ENCODE measurements at places on chromosomes 1 and 21. TPM values are rescaled to one million over a fixed set of nuclear protein-coding genes. Genes with fewer than 3 reads are reported as not detected.

CNIH3 gene
- 1.2 TPM for polyA plus RNA-seq

DNA sequence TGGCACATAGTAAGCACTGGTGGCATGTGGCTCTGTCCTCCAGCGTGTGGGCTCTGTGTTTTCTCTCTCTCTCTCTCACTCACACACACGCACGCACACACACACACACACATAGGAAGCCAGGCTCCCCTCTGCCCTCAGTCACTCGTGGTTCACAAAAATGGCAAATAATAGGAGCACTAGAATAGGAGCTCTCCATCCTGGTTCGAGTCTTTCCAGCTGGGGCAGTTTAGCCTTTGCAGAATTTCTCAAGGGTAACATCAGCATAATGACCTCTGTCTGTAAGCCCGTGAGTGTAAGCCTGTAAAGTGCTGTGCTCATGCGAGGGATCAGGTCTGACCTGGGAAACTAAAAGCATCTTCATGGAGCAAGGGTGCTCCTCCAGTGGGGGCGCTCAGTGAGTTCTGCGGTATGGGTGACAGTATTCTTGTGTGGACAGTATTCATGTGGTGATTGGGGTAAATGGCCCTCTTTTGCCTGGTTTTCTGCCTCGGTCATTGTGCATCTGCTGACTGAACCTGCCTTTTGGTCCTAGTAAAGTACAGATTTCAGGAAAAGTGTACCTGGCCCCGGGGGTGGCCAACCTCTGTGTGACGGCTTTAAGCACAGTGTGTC, 842 bp upstream of the ZC3H12A start:
- H3K27ac ChIP-seq = peak overlapping the region; percentile 95
- peak overlapping the region; percentile 97 for H3K4me3 ChIP-seq
- peak; percentile 45 for DNase-seq
- H3K4me1 ChIP-seq = peaks cover 30% of the 10 kb centered on the region

GRCh38 chr1:81915937-81916336, 115.2 kb downstream of the ADGRL2 start:
- H3K4me1 ChIP-seq = no peaks in the 10 kb centered on the region
- DNase-seq = no peak
- H3K27ac ChIP-seq = no peak overlapping the region
- H3K36me3 ChIP-seq = no peaks in the 10 kb centered on the region
- no peak overlapping the region for H3K4me3 ChIP-seq
- no peaks in the 10 kb centered on the region for H3K27me3 ChIP-seq

PNRC2 gene
- polyA plus RNA-seq = 151 TPM

SPATA17 gene
- polyA plus RNA-seq = not detected

- H3K36me3 ChIP-seq = no peaks in the 10 kb centered on the region
- H3K27ac ChIP-seq = no peak overlapping the region
- H3K27me3 ChIP-seq = no peaks in the 10 kb centered on the region
- peaks cover 8% of the 10 kb centered on the region for H3K4me1 ChIP-seq
- no peak for DNase-seq
Observed at GRCh38 chr1:91124989-91125417, 103.2 kb upstream of the ZNF644 start.

SPATC1L gene
- polyA plus RNA-seq = 17.1 TPM

- no peaks in the 10 kb centered on the region for H3K36me3 ChIP-seq
- H3K4me3 ChIP-seq = no peak overlapping the region
- no peak for DNase-seq
- H3K27me3 ChIP-seq = no peaks in the 10 kb centered on the region
Observed at GRCh38 chr1:214362188-214362882, 81.4 kb downstream of the SMYD2 start.

- no peak overlapping the region for H3K27ac ChIP-seq
- no peak overlapping the region for H3K4me3 ChIP-seq
- H3K36me3 ChIP-seq = no peaks in the 10 kb centered on the region
Observed at GRCh38 chr21:45801129-45801964, 157.8 kb downstream of the PCBP3 start.

DNA sequence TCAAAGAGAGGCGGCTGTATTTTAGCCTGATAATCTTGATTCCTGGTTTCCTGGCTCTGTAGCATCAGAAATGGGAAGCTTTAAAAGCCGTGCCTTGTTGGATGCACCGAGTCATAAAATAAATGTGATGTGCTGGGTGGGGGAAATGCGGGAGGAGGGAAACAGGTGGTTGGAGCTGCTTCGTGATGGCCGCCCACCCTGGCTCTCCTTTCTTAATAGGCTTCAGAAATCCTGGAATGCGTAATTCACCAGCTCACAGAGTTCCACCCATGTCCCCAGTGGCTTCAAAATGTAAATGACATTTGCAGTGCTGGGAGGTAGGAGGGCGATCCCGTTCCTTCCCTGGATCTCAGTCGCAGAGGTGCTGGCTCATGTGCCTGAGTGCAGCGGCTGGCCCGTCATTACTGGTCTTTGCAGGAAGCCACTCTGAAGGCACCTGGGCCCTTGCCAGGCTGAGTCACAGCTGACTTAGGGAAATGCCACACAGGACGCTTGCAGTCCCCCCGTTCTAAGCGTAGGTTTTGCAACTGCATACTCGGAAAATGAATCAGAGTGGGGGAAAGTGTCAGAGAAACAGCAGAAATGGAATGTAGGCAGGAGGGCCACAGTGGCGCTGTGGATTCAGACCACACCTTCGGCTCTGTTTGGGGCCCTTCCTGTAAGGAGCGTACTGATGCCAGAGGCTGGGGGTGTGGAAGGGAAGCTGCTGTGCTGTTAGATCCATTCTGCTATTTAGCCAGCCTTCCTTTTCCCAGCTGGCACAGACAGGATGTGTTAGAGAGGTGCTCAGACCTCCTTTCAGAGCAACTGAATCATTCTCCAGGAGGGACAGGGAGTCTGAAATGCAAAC, 37.6 kb downstream of the GALNT2 start:
- DNase-seq = peak; percentile 20
- H3K36me3 ChIP-seq = no peaks in the 10 kb centered on the region
- H3K27ac ChIP-seq = no peak overlapping the region
- no peak overlapping the region for H3K4me3 ChIP-seq
- H3K4me1 ChIP-seq = peaks cover 17% of the 10 kb centered on the region

GRCh38 chr1:202029171-202029665, 18.8 kb downstream of the ELF3 start:
- no peak for DNase-seq
- H3K27ac ChIP-seq = no peak overlapping the region
- H3K36me3 ChIP-seq = no peaks in the 10 kb centered on the region
- H3K4me3 ChIP-seq = no peak overlapping the region

DNA sequence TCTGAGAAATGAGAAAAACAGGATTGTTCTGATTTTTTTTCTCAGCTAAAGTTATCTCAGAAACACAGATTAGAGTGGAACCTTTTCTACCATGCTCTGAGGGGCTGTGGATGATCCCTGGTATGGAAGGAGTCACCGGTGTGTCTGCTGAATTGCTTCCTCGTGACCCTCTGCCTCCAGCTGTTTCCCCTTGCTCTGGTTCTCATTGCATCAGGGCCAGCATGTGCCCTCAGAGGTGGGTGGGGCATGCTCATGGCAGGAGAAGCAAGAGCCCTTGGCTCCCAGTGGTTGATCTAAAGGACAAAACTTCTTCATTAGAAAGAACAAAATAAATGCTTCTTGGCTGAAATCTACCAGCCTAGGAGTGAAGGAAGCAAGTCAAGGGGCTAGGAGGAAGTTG, 183.2 kb upstream of the HMCN1 start:
- no peak for DNase-seq
- H3K4me3 ChIP-seq = no peak overlapping the region
- no peaks in the 10 kb centered on the region for H3K36me3 ChIP-seq
- H3K4me1 ChIP-seq = no peaks in the 10 kb centered on the region
- H3K27me3 ChIP-seq = no peaks in the 10 kb centered on the region
- no peak overlapping the region for H3K27ac ChIP-seq

DNA sequence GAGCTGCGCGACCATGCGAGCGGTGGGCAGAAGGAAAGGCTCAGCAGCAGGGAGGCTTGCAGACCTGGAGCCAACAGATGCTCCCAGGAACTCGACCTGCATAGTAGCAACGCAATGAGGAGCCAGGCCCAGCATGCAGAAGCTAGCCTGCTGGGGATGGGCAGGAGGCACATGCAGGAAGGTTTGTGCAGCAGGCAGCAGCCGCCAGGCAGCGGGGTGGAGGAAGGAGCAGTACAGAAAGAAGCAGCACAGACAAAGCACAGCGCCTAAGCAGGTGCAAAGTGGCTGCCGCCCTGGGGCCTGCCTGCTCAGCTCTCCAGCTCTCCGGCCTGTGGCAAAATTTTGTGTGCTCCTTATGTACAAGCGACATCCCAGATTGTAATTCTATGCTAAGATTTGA, 213.5 kb upstream of the MAP1LC3C start:
- no peaks in the 10 kb centered on the region for H3K27me3 ChIP-seq
- no peaks in the 10 kb centered on the region for H3K36me3 ChIP-seq
- no peaks in the 10 kb centered on the region for H3K4me1 ChIP-seq
- no peak overlapping the region for H3K4me3 ChIP-seq
- H3K27ac ChIP-seq = no peak overlapping the region
- no peak for DNase-seq

C2CD2 gene
- polyA plus RNA-seq = 2.8 TPM

APOBEC4 gene
- polyA plus RNA-seq = not detected

LRRC71 gene
- polyA plus RNA-seq = not detected

DNA sequence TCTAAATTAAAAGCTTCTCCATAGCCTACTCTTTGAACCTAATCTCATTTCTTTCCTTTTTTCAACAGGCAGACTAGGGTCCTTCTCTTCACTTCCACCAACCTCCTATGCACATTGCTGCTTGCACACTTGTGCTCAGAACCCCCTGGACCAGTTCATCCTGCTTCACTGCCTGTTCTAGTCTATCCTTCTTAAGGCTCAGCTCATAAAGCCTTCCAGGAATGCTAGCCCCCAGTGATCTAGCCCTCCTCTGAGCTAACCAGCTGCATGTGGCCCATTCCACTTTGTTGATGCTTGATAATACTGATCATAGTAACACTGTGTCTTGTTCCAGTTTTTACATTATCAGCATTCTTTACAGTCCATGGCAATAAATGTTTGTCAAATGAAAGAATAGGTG, 22.9 kb upstream of the PHGDH start:
- H3K4me3 ChIP-seq = no peak overlapping the region
- no peaks in the 10 kb centered on the region for H3K4me1 ChIP-seq
- no peaks in the 10 kb centered on the region for H3K27me3 ChIP-seq
- no peaks in the 10 kb centered on the region for H3K36me3 ChIP-seq
- no peak overlapping the region for H3K27ac ChIP-seq

DNA sequence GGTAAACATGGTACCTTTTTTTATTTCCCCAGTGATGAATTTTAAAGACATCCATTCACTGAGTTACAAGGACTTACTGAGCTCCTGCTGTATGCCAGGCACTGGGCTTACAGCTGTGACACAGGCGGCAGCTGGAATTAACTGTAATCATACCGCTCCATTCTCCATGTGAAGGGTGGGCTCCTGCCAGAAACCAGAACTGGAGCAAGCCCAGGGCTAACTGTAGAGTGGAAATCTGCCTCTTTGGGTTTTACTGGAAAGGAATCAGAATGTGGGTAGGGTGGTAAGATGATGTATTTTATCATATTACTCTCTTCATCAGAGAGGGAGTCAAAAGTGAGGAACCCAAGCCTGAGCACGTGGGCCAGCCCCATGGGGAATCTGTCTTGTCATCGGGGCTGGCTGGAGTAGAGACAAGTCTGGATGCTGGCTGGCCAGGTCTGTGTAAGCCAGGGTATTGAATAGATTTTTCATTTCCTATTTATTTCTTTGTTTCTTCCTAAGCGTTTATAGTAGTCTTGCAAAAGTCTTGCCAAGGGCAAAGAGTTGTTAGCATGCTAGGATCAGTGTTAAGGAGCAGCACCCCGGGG, 21.5 kb downstream of the FGGY start:
- H3K27me3 ChIP-seq = no peaks in the 10 kb centered on the region
- no peak for DNase-seq
- no peaks in the 10 kb centered on the region for H3K4me1 ChIP-seq
- H3K27ac ChIP-seq = no peak overlapping the region

MXRA8 gene
- polyA plus RNA-seq = 0.41 TPM

ANKRD65 gene
- polyA plus RNA-seq = not detected

MROH7 gene
- not detected for polyA plus RNA-seq

DNA sequence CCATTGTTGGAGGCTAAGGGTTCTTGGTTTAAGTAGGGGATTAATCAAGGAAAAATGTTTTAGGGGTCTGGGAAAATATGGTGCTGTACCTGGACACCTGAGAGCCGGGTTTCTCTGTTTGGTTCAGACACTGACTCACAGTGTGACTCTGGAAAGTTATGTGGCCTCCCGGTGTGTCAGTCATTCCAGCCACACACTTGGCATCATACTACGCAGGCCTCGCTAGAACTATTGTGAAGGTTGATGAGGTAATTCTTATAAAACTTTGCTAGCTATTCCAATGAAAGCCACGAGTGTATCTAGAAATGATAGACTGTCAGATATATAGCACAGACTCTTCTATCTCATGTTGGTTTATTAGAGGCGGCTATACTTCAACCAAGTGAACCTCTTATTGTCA, 4.8 kb upstream of the CAMSAP2 start:
- no peaks in the 10 kb centered on the region for H3K27me3 ChIP-seq
- H3K36me3 ChIP-seq = no peaks in the 10 kb centered on the region
- peaks cover 5% of the 10 kb centered on the region for H3K4me1 ChIP-seq
- no peak for DNase-seq
- H3K27ac ChIP-seq = no peak overlapping the region

KCND3 gene
- not detected for polyA plus RNA-seq

- no peaks in the 10 kb centered on the region for H3K4me1 ChIP-seq
- H3K4me3 ChIP-seq = no peak overlapping the region
- peaks cover 4% of the 10 kb centered on the region for H3K36me3 ChIP-seq
- DNase-seq = no peak
- no peaks in the 10 kb centered on the region for H3K27me3 ChIP-seq
- H3K27ac ChIP-seq = no peak overlapping the region
Observed at GRCh38 chr1:161838885-161839284, 72.8 kb downstream of the ATF6 start.

Measured in naive thymus-derived CD4-positive, alpha-beta T cell (primary cell).